ENCODE measurements at places on chromosomes 5 and 9.

DNA sequence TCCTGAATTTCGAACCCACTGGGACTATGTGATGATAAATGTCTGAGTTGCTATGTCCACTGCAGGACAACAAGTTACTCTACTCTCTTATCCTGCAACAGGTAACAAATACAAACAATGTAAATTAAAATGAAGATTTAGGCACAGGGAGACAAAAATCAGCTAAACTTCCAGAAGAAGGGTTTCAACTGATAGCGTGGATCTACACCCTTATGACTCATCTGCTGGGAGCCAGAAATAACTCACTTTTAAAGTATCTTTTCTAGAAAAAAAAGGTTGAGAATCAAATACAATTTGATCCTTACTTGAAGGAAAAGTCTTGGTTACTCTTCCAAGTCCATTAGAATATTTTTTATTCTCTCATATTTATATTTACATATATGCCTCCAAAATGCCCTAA, 21.4 kb downstream of the PJA2 start:
- no peak for DNase-seq

DNA sequence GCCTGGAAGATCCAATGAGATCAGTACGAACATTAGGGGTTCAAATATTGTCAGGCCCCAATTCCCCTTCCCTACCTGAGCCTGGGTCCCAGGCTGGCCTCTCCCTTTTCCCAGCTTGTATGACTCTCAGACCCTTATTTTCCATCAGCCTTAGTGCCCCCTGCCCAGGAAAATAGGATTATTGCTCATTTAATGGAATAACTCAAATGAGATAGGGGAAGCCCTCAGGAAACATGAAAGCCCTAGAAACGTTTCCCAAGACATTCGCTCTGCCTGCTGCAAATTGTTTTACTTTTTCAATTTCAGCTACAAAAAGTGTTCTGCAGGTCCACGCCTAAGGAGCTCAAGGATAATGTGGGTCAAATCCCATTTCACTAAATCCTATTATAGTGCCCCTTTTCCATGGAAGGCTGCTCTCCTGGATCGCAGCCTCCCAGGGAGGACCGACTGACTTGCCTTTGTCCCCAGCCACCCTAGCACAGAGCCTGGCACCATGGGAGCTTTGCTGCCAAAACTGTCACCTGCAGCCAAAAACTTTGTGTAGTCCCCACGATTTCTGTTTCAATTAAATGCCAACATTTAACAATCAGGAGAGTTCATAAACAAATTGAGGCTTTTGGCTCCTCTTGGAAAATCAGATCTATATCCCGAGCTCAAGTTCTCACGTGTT, 46.9 kb downstream of the THOC3 start:
- DNase-seq = no peak

- no peak for DNase-seq
Measured at GRCh38 chr5:32909207-32909606, 198.1 kb downstream of the NPR3 start.

DNA sequence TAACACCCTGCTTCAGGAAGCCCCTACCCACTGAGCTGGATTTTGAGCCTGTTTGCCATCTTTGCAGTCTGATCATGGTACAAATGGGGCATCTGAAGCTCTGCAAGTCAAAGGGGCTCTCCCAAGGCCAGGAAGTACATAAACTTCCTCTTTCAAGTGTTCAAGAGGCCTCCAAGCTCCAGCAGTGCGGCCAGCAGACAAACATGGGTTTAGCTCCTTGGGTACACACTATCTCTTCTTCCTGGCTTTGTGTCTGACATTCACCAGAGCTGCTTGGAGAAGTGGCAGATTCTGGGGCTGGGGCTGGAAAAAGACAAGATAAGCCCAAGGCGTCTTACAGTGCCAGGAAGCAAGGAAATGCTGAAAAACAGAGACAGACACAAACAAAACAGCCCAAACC, 34.1 kb downstream of the LAMC3 start:
- DNase-seq = no peak

GRCh38 chr9:124693403-124693802, 77.7 kb downstream of the NR6A1 start:
- no peak for DNase-seq

DNA sequence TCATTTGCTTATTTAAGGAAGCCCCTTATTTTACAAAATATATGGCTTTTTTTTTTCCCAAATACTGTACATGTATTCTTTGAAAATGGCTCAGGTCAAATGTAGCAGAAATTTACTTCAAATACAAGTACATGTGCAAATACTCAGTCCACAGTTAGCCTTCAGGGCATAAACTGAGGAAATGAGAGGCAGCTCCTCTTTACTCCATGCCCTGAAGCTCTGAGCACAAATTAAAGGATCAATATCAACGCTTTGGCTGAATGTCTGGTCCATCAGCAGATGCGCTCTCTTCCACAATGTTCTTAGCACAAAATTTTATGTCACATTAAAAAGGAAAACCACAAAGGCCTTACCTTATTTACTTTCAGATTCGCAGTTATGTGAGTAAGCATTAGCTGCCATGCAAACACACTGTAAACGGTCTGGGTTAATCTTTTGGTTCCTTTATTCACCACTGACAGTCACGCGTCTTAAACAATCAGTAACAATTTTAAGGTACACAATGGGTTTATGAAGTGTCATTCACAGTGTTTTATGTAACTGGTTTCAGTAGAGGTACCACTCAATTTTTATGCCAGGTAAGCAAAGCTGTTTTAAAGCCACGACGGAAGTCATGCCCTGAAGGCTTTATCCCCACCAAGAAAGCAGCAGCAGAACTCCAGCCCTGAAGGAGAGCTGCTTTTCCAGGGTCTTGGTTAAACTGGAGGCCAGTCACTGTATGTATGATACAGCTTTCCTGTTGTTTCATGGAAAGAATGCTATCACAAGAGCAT, 103.4 kb downstream of the OTULIN start:
- no peak for DNase-seq

DNA sequence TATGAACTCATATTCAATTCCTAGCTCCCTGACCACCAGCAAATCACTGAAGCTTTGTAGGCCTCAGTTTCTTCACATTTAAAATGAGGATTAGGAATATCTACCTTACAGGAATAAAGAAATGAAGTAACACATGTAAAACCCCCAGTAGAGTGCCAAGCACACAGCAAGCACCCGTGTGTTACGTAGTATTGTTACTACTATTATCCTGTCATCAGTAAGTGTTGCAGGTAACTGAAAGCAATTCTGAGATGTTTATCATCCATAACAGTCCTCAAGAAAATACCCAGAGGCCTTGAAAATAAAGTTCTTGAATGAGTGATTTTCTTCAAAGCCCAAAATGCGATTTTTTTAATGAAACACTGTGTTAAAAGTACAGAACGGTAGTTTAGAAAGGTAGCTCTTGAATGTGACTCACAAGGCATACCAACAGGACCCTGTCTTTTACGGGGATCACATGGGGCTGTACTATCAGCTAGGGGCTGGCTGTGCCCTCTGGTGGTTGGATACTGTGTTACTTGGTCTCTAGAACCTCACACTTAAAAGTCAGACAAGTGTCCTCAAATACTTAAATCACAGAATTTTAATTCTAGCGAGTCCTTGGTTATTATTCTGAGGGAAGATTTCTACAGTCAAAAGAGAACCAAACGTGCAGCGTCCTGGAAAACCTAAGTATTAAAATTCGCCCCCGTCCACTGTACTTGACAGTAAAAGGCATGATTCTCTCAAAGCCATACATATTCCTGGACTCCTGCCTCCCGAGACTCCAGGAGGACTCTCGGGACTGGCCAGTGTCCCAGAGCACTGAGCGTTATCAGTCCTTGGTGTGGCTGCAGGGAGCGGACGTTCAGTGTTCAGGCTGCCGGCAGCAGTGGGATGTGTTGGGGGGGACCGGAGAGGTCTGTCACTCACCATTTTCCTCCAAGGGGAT, 725 bp downstream of the NDUFB6 start:
- peak; percentile 59 for DNase-seq

DNA sequence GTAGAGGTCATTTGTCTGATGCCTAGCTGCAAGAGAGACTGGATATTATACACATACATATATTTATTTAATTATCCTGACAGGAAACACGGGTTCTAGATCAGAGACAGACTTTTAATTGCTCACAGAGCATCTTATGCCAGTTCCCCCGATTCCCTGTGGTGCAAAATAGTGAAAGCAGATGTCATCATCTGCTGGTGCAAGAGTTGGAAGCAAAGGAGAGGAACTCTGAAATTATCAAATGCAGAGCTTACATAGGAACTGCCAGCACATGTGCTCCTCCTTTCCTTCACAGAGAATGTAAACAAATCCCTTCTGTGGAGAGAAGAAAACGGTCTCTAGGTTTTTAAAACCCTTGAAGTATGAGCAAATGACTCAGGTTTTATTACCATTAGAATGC, 69.3 kb downstream of the DTWD2 start:
- DNase-seq = no peak

All from activated T-cell treated with anti-CD3 and anti-CD28 coated beads for 1 hour (primary cell).